ENCODE measurements at places on chromosomes 1 and 21. TPM values are rescaled to one million over a fixed set of nuclear protein-coding genes. Genes with fewer than 3 reads are reported as not detected.

DNA sequence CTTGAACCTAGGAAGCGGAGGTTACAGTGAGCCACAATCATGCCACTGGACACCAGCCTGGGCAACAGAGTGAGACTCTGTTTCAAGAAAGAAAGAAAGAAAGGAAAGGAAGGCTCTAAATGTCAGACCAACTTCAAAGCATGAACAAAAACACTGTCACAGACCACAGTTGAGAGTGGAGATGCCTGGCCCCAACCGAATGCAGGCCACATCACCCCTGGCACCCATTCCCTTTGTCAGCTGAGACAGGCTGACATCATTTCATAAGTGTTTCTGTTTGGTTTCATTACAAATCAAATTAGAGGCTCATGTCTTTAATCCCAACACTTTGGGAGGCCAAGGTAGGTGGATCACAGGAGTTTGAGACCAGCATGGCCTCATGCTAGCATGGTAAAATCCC lies 28.6 kb upstream of the NADK start:
- DNase-seq, result no peak

DNA sequence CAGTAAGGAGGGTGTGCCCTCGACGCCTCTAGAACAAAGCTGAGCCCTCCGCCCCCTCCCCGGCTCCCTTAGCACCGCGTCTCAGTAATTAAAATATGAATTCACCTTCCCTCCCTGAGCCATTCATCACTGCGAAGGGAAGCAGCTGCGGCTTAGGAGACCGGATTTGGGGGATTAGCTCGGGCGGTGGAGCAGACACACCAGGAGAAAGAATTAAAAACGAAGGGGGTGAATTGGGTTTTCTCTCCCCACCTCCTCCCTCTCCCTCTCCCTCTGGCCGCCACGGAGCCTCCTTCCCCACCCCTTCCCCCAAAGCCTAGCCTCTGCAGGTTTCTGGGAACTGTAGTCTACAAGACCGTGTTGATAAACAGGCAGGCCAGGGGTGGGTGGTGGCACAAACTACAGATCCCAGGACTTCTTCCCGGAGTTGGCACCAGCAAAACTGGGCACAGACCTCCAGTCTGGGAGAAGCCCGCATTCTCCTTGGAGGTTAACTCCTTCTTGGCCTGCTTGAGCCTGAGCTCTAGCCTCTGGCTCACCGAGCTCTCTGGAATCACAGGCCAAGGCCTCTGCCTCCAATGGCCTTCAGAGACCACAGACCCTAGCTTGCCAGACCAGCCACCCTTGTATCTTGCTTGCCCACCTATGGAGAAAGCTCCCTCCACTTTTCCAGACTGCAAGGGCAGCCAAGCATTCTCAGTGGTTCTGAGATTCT lies 10.8 kb downstream of the BLACAT1 start:
- DNase-seq, result peak; percentile 63

- peak; percentile 71 for DNase-seq
Observed at GRCh38 chr1:76868154-76868882, 1.0 kb downstream of the ST6GALNAC5 start.

The CCDC18 gene
- 46.2 TPM for total RNA-seq

GRCh38 chr1:24294716-24295371 lies 24.3 kb upstream of the GRHL3 start:
- DNase-seq, result peak; percentile 88

- DNase-seq, result no peak
Observed at GRCh38 chr1:10520497-10520896, 45.7 kb downstream of the PEX14 start.

DNA sequence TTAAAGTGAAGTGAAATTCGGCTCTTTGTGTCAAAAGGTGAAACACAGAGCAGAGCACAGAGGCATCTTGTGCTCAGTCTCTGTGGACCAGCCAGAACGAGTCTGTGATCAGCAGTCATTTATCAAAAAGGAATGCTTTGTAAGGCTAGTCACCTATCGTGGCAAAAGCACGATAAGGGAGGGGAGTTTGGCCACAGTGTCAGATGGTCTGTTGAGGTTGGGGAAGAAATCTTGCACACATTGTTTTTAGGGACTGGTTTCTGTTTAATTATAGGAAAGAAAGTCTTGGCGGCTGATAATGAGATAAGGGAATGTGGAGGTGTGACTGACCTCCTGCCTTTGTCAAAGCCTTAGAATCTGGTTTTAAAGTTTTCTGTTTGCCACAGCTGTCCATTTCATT lies 58.2 kb upstream of the KIAA1614 start:
- DNase-seq, result no peak

DNA sequence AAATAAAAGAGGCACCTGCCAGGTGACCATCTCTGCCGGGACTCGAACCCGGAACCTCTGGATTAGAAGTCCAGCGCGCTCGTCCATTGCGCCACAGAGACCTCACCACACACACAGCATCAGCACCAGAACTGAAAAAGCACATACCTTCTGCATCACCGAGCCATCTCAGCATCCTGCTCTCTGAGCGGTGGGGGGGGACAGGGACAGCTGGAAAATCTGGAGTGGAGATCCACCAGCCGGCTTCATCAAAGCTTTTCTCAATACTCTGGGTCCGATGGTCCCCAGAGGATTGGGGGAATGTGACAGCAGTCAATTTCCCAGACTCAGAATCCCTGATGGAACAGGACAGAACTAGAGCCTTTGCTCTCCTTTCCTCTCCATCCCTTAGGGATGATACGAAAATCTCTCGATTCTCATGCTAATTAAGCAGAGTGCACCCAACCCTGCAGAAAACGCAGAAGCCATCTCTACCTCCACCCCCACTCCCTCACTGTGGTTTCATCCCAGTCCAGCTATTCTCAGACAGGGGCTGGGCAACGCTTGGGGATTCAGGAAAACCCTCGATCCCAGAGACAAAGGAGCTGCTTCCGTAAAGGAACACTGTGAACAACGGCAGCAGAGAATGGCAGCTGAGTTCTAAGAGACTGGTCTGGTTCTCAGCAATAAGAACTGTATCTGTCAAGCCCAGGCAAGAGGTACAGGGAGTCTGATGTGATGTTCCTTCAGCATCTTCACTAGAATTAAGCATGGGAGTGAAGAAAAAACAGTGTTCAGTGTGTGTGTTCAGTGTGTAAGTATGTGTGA lies 29.6 kb upstream of the CADM3 start:
- peak; percentile 82 for DNase-seq

GRCh38 chr1:19918057-19918456 lies 5.4 kb downstream of the PLA2G2E start:
- DNase-seq, result peak; percentile 75

GRCh38 chr1:25427696-25428095 lies 3.0 kb upstream of the MACO1 start:
- DNase-seq, result no peak

DNA sequence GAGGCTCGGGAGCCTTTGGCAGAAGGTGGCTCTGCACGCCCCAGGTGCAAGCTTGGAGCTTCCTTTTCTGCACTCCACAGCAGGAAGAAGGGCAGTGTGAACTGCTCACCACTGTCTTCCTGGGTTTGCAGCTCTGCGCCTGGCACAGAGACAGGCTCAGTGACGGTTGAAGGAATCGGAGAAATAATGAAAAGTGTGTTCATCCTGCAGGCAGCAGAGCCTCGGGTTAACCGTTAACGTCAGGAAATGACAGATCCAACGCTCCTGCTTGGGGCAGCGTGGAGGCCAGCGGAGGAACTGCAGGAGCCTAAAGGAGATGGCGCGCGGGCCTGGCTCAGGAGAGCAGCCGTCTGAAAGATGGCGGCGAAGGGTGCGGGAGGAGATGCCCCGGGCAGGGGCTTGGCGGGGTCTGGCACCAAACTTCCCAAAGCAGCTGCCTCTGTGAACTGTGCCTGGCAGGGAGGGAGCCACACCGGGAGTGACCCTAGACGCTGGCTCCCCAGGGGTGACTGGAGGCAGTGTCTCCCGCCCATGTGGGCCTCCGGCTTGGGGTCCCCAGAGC lies 10.9 kb upstream of the SAMD11 start:
- peak; percentile 32 for DNase-seq

The CLCA1 gene
- not detected for total RNA-seq

DNA sequence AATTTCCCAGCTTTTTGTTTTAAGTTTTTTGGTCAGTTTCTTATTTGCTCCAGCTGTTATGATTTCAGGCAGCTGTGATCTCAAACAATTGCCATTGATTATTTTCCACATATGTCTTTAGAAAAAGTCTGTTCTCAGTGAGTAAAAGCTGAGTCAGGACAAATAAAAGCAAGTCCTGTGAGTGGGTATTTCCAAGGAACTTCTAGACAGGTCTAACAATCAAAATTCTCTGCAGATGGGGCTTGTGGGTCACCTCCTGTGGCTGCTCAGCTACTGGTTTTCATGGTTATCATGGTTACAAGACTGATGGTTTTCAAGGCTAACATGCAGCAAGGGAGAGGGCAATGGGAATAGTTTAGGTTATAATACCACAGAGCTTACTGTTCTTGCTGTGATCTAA lies 585.7 kb downstream of the LMO4 start:
- DNase-seq, result no peak

The DUSP23 gene
- total RNA-seq, result not detected

The LRRC39 gene
- 0.42 TPM for total RNA-seq

DNA sequence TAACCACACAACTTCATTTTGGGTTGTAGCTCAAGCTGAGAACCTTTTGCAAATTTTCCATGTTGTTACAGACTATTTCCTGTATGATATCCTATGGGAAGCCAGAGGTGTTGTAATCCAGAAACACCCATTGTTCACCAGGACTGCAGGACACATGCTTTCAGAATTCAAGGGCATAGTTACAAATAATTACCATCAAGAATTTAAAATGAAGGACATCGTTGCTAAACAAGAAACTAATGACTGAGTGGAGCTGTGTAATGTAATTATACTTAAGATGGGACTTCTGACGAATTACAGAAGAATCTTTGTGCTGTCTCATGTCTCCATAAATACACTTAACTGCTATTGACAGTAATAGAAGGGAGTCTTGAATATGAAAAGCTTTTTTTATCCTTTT lies 47.6 kb upstream of the HOOK1 start:
- DNase-seq, result no peak

DNA sequence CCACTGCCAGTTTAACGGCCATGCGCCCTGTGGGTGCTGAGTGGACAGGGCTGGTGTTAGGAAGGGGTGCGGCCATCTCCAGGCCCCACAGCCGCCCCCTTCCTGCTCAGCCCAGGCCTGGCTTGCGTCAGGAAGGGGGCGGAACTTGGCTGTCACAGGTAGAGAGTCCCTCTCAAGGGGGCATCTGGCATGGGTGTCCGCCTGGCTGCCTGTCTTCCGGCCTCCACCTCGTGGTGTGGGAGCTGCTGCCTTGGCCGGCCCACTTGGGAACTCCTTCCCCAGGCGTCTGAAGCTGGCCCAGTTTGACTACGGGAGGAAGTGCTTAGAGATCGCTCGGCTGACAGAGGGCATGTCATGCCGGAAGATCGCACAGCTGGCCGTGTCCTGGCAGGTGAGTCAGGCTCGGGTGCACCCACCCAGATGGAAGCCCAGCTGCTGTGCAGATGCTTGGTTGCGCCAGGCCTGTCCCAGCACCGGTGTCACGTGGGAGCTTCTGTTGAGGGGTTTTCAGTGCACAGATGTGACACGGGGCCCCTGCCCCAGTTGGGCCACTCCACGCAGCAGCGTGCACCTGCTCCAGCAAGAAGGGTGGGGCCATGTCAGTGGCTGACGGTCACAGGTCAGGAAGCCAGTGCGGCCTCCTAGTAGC lies 9.1 kb upstream of the ATAD3B start:
- DNase-seq, result peak; percentile 79

- DNase-seq, result no peak
Observed at GRCh38 chr1:27413004-27413403, 20.6 kb downstream of the GPR3 start.

The MSH4 gene
- total RNA-seq, result 0.34 TPM

DNA sequence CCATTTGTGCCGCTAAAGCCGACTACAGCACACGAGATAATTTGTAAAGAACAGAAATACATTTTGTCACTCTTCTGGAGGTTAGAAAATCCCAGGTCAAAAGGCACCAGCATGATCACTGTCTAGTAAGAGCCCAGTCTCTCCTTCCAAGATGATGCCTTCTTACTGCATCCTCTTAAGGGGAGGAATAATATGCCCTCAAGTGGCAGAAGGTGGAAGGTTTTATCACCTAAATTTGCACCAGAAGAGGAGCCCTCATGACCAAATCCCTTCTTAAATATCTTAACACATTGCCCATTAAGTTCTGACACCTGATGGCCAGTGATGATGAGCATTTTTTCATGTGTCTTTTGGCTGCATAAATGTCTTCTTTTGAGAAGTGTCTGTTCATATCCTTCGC lies 326.7 kb upstream of the RGS18 start:
- no peak for DNase-seq

The PRDX6 gene
- total RNA-seq, result 546 TPM

The HSF2BP gene
- 3.5 TPM for total RNA-seq

DNA sequence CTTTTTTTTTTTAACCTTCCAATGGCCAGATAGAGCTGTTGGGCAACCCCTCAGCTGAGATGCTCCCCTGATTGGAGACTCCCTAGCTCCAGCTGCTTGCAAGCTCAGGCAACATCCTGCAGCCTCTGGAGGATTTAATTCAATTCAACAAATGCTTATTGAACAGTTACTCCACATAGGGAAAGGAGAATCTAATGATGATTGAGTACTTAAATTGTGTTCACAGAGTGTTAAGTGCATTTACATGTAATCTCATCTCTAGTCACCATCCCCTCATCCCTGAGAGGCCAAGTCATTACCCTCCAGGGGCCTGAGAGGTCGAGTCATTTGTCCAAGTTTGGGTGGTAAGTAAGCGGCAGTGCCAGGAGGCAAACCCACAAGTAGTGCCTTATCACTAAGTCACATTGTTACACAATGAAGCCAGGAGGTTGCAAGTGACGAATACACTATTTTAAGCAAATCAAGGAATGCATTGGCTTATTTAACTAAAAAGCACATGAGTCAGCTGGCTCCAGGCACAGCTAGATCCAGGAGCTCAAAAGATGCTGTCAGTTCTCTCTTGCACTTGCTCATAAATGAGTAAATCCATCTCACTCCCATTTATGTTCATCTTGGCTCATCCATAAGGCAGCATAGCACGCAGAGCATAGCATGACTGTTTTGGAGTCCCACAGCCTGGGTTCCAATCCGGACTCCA lies 64.3 kb downstream of the OPTC start:
- DNase-seq, result peak; percentile 98

The MCOLN3 gene
- 2.1 TPM for total RNA-seq

The SLC6A9 gene
- 0.74 TPM for total RNA-seq

DNA sequence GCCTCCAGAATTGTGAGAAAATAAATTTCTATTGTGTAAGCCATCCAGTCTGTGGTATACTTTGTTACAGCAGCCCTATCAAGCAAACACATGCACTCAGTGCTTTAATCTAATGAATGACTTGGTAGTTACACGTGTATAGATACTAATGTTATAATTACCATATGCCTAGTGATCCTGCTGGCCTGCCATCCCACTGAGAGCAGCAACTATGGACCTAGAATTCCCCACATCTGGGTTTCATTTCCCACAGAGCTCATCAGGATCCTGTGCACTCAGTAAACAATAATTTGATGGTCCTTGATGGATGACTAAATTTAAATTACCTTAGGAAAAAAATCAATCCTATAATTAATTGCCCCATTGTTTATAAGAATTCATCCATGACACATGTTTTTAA lies 86.5 kb upstream of the RGS1 start:
- peak; percentile 23 for DNase-seq

- no peak for DNase-seq
Observed at GRCh38 chr1:14768582-14769304, 170.3 kb downstream of the KAZN start.

The AIM2 gene
- total RNA-seq, result 3.9 TPM

GRCh38 chr1:220044678-220045355 lies 1.5 kb downstream of the EPRS1 start:
- no peak for DNase-seq

Measured in Daoy (cell line).